Stimulated activated CD4-positive, alpha-beta T cell treated with anti-CD3 and anti-CD28 coated beads, TNF-alpha, amount 100 ng/mL, for 48 hours (primary cell): ENCODE measurements at places on chromosomes 6 and 20.

- no peak for DNase-seq
Measured at GRCh38 chr20:35908007-35908406, 46.3 kb downstream of the SCAND1 start.

GRCh38 chr20:45821947-45822346, 5.2 kb downstream of the TNNC2 start:
- DNase-seq = no peak

GRCh38 chr6:138146544-138146943, 15.2 kb upstream of the ARFGEF3 start:
- DNase-seq = no peak

- DNase-seq = no peak
Measured at GRCh38 chr6:39378960-39379425, 56.5 kb upstream of the KCNK16 start.

GRCh38 chr6:111759836-111760785, 113.1 kb downstream of the FYN start:
- no peak for DNase-seq

GRCh38 chr6:104527311-104527710, 332.4 kb downstream of the HACE1 start:
- no peak for DNase-seq
